Lower lobe of right lung (tissue), 2 donors: ENCODE measurements at places on chromosomes 6 and 20. TPM values are rescaled to one million over a fixed set of nuclear protein-coding genes. Genes with fewer than 3 reads are reported as not detected.

PET117 gene
- total RNA-seq, result 10.6 TPM

POU3F2 gene
- total RNA-seq, result not detected

TRIM40 gene
- total RNA-seq, result not detected

CPNE5 gene
- 2.4 TPM for total RNA-seq

TP53TG5 gene
- total RNA-seq, result not detected

SPDEF gene
- total RNA-seq, result 3.5 TPM

CFB gene
- total RNA-seq, result 85.6 TPM
